ENCODE measurements at places on chromosomes 3 and 15.

GRCh38 chr3:147411238-147411814 lies 2.2 kb downstream of the ZIC1 start:
- no peak for DNase-seq

GRCh38 chr3:134083626-134084241 lies 54.0 kb upstream of the SLCO2A1 start:
- no peak for DNase-seq

DNA sequence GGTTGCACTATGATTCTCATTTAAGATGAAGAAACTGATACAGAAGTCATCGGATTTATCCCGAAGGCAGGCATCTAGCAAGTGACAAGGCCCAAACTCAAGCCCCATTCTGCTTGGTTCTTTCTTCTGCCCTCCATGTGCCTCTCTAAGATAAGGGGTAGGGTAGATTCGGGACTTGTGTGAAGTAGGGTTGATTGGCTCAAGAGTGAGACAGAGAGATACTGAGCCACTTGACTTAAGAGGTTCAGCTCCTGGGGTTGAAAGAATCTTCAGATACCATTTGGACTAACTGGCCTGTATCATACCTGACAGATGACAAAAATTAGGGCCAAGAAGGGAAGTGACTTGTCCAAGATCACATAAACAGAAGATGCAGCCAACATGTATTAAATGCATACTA lies 891 bp downstream of the RFT1 start:
- no peak for DNase-seq

DNA sequence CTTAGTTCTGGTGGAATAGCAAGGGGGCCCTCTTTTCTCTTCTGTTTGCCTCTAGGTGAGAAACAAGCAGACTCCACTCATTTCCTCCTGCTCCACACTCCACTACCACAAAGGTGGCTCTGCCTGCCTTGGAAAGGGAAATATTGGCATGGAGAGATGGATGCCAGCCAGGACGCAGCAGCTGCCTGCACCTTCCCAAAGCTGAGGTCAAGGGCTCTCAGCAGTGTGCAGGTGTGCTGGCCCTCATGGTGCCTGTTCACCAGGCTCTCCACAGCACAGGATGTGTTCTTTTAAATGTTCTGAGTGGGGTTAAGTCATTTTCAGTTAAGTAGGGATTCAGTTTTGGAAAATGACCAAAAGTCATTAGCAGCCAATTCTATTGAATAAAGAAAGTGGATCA lies 211.2 kb upstream of the STRIT1 start:
- peak; percentile 97 for DNase-seq

DNA sequence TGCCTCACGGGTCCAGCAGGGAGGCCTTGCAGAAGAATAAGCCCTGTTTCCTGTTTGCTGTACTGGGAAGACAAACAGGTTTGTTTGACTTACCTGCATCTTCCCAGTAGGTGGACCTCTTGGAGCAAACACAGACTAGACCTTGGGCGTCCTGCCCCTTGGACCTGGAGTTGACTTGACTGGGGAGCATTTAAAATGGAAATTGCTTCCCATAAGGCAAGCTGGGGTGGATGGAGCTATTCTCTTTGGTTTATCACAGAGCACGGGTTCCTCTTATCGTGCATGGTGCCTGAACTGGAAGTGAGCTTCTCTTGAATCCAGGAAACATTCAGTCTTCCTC lies 151.4 kb downstream of the RPLP1 start:
- peak; percentile 94 for DNase-seq

GRCh38 chr15:73437543-73438109 lies 5.3 kb upstream of the REC114 start:
- DNase-seq = no peak

Measured in NCI-H2081 treated with DMSO at 0.1 percent for 48 hours (cell line).